Activated CD4-positive, alpha-beta T cell treated with anti-CD3 and anti-CD28 coated beads for 24 hours (primary cell): ENCODE measurements at places on chromosomes 3 and 15.

- DNase-seq, result no peak
Measured at GRCh38 chr3:178669022-178669601, 132.9 kb downstream of the KCNMB2 start.

GRCh38 chr3:164416491-164417222 is 661.6 kb downstream of the SI start:
- no peak for DNase-seq

DNA sequence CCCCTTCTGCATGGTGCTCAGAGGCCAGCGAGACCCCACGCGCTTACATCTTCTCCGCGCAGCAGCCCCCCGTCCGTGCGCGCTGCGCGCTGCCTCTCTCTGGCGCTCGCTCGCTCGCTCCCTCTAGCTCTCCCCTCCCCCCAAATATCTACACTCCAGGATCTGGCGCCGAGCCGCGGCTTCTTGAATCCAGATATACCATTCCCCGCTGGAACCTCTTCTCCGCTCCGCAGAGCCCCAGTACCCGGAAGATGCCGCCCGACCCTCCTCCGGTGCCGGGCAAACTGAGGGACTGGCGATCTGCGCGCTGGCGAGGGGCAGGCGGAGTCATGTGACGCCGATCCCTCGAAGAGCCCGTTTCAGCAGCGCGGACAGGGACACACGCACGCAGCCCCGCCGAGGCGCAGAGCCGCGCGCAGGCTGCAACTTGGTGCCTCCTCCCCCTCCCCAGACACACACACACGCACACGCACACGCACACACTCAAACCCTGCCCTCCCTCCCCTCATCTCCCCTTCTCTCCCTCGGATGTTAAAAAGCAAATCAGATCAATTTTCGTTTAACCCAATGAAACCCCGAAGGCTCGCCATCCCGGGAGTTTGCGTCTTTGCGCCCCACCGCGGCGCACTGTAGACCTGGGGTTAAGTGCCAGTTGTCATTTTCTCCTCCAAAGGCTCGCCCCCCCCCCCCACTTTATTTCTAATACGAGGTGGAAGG is at the start of gene RASGRF1:
Gene RASGRF1 (minus strand): TSS at position 294 of the 717 bp plus-strand sequence. CDS start 282 bp downstream, at position 12.
- DNase-seq, result no peak

DNA sequence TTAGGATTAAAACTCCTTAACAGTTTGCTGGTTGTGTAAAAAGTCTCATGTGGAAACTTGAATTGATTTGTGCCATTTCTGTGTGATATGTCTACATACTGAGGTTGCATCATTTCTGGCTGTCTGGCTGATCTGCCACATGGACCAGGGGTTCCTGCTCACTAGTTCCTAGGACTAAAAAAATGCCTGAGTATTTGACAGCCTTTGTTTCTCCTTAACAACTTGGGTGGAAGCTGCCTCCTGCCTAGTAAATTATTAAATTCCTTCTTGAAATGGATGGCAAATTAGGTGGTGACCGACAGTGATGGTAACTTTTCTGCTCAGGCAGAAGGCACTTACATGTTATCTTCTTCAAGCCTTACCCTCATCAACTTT is 226.9 kb upstream of the MRPL3 start:
- no peak for DNase-seq

DNA sequence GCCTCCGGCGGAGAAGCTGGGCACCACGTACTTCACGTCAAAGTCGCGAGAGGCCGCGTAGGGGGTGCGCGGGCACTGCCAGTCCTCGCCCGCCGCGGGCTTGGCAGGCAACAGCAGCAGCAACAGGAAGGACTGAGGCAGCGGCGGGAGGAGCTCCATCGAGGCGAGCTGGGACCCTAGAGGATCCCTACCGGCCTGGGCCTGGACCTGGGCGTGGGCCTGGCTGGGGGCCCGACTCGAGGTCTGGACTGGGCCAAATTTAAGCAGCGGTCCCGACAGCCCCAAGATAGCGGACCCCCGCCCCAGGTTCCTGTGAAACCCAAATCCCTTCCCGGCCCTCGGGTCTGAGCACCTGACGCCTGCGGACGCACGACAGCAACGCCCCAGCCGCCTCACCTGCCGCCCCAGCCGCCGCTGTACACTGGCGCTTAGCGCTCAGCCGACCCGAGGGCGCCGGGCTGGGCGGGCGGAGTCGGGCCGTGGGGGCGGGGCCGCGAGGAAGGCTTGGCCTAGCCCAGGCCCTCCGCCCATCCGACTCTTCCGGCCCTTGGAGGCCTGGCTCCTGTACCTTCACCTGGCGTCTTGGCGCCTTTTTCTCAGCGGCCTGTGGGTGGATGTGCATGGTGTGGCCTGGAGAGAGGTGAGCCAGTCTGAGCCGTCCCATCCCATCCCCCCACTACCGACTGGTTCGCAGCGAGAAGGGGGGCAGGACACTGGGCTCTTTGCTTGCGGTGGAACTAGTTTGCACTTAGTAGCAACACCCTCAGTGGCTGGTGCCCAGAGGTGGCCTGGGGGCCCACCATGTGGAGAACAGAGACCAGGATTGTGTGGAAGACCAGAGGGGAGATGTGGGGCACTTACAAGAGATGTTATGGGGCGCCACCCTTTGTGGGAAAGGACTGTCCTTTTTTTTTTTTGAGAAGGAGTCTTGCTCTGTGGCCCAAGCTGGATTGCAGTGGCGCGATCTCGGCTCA is at the start of gene MST1R:
Gene MST1R (minus strand): TSS at position 423 of the 974 bp plus-strand sequence. CDS start 264 bp downstream, at position 159.
- peak; percentile 73 for DNase-seq

DNA sequence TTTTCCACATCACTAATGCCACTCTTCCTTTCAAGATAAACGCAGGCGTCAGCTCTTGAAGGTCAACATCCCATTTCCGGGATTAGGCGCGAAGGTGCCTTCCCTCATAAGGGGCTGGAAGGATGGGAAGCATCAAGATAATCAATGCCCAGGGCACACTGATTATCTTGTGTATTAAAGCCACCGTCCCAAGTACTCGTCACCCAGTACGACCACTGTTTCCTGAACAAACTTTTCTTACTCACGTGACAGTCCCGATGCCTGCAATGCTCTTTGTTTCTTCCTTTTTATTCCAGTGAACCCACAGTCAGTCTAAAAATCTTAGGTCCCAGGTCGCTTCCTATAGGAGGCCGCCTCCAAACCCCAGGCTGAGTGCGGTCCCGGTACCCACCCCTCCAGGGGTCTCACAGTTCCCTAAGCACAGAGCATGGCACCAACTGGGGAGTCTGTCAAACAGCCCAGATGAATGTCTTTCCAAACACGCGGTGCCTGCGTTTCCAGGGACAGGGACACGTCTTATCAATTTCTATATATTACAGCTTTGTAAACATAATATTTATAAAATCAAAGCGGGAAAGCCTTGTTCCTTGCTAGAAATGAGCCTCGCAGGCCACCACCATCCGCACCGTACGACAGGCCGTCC is 589 bp downstream of the ANAPC13 start:
- DNase-seq, result peak; percentile 83

DNA sequence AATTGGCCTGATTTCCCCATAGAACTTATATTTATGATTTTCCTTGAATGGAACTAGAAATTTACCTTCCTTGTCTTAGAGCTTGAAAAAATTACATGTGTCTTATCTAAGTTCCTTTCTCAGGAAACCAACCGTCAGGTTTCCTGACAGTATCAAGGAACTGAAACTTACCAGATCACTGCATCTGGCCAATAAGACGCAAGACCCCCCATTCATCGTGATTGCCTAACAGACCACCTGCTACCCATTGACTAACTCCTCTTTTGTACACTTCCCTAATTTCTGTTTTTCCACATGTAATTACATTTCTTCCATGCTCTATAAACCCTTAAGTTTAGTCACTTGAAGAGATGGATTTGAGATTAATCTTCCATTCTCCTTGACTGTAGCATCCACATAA is 517.2 kb upstream of the CBLB start:
- no peak for DNase-seq

DNA sequence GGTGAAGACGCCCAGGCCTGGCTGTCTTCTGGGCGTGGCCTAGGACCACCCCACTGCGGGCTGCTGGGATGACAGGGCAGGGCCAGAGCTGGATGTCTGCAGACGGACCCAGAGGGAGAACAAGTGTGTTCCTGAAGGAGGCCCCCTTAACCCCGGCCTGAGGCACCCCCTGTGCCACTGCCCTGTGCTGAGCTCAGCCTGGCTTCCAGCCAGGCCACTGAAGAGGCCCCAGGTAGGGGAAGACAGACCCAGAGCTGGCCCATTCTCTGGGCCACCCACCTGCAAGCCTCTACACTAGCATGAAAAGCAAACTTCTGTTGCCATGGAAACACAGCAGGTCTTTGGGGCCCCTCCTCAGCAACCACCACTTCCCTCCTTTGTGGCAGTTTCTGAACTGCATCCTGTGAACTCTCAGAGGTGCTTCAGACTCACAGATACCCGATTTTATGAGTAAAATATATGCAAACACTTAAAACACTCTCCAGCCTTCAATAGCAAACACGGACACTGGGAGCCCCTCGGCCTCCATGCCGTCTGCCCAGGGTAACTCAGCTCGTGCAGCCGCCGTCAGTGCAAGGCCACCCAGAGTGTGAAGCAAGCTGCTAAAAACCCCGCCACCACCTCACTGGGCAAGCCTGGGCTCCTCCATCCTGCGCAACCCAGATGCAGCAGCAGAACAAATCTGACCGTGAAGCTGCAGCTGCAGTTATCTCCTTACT is 42.5 kb downstream of the CMTM6 start:
- DNase-seq, result peak; percentile 28

DNA sequence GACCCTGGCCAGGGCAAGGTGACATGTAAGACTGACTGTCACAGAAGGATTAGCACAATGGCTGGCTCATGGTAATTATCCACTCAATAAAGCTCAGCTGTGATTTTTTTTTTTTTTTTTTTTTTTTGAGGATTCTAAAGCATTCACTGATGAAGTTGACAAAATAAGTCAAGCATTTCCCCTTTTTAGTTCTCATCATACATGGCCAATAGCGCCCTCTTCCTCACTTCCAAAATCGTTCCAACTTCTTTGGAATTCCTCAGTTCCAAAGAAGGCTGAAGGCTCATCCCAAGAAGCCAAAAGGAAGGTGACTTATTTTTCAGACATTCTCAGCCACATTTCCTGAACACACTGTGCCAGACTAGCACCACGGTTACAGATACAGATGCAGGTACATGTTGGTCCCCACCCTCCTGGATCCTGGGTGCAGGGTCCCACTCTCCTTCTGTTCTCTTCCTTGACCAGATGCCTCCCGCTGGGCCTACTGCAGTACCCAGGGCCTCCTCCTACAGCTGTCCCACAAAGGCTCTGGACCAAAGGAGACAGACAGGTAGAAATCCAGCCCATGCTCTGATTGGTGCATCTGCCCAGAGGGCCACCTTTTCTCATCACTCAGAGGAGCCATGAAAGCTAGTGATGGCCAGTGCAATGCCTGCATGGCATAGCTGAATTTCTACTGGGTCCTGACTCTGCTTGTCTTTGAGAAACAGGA is 202.6 kb downstream of the UACA start:
- DNase-seq, result no peak

GRCh38 chr3:105885256-105885655 is 16.4 kb upstream of the CBLB start:
- no peak for DNase-seq

- DNase-seq, result no peak
Measured at GRCh38 chr3:43320288-43320687, 33.9 kb downstream of the SNRK start.

DNA sequence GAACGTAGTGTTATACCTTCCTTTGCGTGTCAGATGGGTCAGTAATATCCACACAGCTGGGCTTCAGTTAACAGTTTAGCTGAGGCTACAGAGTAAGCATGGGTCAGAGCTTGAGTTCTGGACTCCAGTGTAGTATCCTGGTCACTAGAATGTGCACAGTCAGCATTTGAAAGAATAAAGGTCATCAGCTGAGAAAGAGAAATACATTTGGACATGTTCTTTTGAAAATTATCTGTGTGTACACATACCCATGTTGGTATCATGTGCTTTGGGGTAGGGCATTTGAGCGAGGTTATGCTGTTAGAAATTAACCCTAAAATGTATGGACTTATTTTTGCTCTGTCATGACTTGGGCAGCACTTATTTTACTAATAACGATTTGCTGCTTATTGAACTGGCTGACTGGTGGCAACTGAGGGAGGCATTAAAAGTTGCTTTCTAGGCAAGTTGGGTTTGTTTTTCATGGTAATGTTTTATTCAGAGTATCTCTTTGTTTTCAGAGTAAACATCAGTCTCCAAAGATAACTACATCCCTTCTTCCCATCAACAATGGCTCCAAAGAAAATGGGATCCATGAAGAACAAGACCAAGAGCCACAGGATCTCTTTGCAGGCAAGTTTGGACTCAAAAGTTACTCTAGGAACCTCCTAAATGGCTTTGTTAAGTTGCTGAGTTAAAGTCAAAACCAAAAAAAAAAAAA is 16.4 kb downstream of the SNX1 start:
- no peak for DNase-seq

- no peak for DNase-seq
Measured at GRCh38 chr15:41675337-41675736, 15.1 kb downstream of the MGA start.

GRCh38 chr15:72271895-72272212 is 500 bp downstream of the PARP6 start:
- DNase-seq, result peak; percentile 6

DNA sequence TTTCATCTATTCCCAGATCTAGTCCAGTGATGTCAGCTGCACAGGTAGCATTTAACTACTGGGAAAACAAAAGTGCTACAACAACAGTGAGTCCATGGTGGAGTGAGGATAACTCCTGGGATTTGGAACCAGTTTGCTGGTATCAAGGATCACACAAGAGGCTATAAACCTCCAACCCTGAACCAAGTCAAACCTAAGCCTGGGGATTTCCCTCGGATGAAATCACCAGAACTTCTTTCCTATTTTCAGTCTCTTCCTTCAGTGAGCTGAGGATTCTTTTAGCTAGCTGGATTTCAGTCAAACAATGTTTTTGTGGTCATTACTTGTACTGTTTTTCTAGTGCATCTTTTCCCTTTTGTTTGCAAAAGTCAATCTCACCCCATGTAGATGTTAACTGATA is 31.5 kb downstream of the SEC22C start:
- DNase-seq, result no peak

- no peak for DNase-seq
Measured at GRCh38 chr3:14120111-14120920, 4.4 kb downstream of the CHCHD4 start.

GRCh38 chr15:69997161-69997485 is 100.6 kb downstream of the TLE3 start:
- DNase-seq, result no peak

DNA sequence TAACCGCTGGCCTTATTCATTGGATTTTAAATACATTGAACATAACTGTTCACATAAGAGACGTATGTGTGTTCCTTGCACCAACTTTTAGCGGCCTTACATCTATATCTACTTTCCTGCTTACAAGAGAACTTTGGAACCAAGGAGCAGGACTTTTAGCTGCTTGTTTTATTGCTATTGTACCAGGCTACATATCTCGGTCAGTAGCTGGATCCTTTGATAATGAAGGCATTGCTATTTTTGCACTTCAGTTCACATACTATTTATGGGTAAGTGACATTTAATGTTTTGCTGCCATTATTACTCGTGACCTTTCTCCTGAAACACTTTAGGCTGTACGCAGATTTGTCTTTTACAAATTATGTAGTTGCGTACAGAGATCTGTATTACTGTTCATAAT is 47.1 kb downstream of the STT3B start:
- no peak for DNase-seq

GRCh38 chr3:42019953-42020260 is 58.0 kb upstream of the ULK4 start:
- DNase-seq, result no peak

GRCh38 chr3:143295201-143296080 is 175.9 kb downstream of the CHST2 start:
- no peak for DNase-seq

- no peak for DNase-seq
Measured at GRCh38 chr3:71579935-71580406, 3.6 kb downstream of the FOXP1 start.

GRCh38 chr15:29364426-29365078 is 94.9 kb upstream of the NSMCE3 start:
- DNase-seq, result no peak
